ENCODE measurements at places on chromosomes 16 and 17.

- peak; percentile 41 for DNase-seq
Observed at GRCh38 chr16:68528686-68529379, 10.3 kb upstream of the ZFP90 start.

DNA sequence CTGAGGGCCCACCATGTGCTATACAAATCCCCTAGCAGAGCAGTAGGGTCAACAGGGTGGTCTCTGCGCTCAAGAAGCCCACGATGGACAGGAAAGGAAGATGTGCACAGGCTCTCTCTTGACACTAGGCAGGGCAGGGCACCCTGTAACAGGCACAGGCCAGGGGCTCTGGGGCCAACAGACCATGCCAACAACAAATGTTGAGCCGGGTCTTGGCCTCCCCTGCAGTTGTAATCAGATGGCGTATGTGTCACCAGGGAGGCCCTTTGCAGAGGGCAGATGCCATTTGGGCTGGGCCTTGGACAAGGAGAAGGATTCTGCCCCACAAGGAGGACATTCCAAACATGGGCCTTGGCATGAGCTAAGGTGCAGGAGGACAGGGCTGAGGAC is 5.3 kb downstream of the TRPV1 start:
- DNase-seq = no peak

DNA sequence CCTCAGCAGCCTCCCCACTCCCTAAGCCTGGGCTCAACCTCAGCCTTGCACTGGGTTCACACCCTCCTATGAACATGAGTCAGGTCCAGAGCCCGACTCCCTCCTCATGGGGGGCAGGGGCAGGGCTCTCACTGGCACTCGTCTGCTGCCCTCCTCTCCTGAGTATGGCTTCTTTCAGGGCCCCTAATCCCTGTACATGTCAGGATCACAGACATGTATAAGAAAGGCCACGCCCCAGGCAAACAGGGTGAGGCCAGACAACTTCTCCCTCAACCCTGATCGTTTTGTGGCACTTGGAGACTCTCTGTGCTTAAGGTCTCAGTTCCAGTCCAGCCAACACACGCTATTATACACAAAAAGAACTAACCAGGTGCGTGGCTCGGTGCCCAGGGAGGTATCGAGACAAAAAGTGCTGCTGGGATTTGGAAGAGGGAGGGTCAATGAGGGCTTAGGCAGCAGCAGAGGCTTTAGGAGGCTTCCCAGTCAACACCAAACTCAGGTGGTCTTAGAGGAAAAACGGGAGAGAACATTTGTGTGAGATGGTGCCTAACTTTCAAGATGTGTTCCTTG is 45.2 kb downstream of the CMTM3 start:
- DNase-seq = no peak

- no peak for DNase-seq
Observed at GRCh38 chr17:78764871-78765270, 17.2 kb downstream of the CYTH1 start.

GRCh38 chr16:67393111-67393787 is at the start of gene TPPP3:
TPPP3 (minus strand) TSS chr16:67393498; CDS start chr16:67391111, 2,387 bp downstream.
- DNase-seq = peak; percentile 61

DNA sequence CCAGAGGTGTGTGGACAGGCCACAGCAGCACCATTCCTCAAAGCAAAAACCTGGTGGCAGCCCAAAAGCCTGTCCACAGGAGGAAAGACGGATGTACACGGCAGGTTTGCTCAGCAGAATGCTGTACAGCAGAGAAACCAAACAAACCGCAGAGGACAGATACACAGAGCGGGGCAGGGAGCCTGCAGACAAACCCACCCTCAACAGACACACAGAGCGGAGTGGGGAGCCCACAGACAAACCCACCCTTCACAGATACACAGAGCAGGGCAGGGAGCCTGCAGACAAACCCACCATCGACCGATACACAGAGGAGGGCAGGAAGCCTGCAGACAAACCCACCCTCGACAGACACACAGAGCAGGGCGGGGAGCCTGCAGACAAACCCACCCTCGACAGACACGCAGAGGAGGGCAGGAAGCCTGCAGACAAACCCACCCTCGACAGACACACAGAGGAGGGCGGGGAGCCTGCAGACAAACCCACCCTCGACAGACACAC is 53.0 kb upstream of the METRNL start:
- DNase-seq = no peak

DNA sequence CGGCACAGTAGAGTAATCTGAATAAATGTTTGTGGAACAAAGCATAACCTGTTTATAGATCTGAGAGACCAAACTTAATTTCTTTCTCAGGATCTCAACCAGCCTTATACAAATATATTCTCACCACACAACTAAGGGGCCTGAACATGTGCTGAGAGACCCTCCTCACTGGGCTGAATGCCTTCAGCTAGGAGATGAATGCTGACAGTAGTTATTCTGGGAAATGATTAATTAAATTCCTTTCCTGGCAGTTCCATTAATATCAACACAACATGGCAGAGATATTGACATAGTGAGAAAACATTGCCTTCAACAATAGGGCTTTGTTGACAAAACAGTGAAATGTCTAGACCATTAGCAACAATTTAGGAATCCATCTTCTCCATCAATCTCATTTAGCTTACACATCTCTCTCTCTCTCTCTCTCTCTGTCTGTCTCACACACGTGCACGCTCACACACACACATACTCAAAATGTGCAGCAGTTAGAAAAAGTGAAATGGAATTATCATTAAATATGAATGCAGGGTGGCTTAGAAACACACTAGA is 780.8 kb upstream of the CDH8 start:
- no peak for DNase-seq

GRCh38 chr17:66747578-66748275 is 87.2 kb upstream of the CACNG5 start:
- DNase-seq = no peak

DNA sequence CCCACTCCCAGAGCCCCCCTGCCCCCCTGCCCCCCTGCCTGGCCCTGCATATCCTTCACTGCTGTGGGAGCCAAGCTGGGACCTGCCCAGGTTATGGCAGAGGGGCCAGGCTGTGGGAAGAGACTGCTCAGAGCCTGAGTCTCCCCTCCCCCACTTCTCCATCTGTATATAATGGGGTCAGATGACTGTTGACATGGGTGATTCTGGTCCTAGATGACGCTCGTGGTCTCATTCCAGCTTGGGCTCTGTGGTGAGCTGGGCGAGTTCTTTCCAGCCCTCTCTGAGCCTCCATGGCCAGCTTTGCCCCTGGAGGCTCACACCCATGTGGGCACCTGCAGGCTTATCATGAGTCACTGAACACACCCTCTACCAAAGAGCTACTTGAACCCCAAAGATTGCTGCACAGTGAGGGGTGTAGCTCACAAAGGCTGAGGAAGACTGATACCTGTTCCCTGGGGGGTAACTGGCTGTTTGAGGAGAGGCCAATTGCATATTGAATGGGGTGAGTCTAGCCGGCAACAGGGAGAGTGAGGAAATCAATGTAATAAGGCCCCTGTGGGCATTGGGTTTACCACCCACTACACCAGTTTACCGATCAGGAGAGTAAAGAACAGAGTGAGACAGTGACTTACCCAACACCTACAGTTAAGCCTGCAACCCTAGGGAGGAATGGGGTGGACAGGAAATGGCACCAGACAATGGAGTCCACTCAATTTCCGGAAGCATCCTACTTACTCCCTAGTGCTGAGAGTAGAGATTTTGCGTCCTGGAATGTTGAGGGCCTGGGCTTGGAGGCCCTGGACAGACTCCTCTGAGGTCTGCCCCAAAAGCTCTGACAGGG is 4.2 kb upstream of the SREBF1 start:
- DNase-seq = no peak

DNA sequence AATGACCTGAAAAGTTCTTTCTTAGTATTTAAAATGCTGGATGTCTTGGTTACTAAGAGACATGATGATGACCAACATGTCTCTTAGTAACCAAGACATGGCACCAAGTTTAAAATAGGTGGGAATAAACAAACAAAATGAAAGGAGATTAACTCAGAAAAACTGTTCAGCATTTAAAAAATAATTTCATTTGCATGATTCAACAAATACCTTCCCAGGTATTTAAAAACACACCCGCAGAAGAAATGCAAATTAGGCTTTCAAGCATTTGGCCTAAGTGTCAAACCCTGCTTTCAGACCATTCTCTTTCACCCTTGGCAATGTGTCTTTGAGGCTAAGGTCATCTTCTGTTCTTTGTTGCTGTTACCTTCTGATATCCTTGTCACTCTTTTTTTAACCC is 91.4 kb upstream of the CORO6 start:
- no peak for DNase-seq

DNA sequence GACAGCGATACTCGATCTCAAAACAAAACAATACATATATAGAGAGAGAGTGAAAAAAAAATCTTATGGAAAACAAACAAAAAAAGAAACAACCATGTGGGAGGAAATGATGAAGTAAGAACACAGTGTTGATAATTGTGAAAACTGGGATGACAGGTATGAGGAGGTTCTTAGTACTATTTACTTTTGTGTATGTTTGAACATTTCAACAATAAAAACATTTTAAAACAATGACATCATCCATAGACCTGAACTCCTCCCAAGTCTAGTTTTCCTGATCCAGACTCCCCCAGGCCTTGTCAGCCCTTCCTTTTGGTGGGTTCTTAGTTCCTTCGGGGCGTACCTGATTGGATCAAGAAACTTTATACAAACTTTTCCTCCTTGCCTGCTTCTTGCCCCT is 51.7 kb downstream of the CCDC42 start:
- DNase-seq = no peak

DNA sequence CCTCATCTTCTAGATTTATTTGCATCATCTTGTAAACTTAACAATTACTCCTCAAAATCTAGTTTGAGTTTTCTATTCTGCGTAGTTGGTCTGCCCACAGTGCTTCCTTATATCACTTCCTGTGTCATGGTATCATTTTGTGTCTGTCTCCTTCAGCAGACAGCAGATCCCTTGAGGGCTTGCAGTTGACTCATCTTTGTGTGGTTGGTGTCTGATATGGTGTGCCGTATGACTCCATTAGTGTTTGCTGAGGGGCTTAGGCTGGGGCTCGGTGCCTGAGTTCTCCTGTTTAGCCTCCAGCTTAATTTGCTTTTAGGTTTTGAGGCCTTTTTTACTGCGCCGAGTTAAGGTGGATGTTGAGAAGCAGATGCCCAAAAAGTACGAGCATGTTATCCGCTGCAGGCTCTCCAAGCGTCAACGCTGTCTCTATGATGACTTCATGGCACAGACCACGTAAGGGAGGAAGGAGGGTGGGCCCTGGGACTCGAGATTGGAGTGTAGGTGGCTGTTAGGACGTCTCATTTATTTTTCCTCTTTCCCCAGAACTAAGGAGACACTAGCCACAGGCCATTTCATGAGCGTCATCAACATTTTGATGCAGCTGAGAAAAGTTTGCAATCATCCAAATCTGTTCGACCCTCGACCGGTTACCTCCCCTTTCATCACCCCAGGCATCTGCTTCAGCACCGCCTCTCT is 16.9 kb downstream of the SRCAP start:
- DNase-seq = no peak

GRCh38 chr17:63848834-63849689 is 6.6 kb upstream of the SMARCD2 start:
- peak; percentile 90 for DNase-seq

- DNase-seq = no peak
Observed at GRCh38 chr16:20382202-20382948, 22.2 kb downstream of the PDILT start.

DNA sequence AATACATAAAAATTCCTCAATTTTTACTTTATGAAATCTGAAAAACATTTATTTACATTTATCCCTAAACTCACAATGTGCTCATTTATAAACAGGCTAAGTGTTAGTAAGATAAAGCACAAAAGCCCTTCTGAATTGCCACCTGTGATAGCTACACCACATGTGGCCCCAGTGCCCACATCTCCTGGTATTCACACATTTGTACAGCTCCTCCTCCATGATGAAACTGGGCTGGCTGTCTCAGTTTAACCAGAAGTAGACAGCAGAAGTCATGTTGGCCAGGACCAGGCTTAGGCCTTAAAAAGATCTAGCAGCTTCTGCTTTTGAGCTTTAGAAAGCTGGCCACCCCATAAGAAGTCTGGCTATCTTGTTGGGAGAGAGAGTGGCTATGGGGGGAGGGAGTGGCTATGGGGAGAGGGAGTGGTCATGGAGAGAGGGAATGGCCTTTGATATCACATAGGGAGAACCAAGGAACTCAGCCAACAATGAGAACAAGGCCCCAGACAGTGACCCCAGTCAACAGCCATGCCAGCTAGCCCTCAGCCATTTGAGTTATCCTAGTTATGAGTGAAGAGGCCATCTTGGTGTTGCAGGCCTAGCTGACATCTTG is 47.4 kb downstream of the CEP95 start:
- DNase-seq = no peak

DNA sequence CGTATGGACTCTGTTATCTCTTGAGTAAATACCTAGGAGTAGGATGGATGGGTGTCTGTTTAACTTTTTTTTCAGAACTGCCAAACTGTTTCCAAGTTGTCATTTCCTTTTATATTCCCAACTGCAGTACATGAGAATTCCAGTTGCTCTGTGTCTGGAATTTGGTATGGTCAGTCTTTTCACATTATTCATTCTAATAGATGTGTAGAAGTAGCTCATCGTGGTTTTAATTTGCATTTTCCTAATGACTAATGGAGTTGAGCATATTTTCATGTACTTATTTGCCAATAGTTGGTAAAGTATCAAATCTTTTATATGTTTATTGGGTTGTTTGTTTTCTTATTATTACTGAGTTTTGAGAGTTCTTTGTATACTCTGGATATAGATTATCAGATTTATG is 27.0 kb downstream of the MRTFB start:
- DNase-seq = no peak

DNA sequence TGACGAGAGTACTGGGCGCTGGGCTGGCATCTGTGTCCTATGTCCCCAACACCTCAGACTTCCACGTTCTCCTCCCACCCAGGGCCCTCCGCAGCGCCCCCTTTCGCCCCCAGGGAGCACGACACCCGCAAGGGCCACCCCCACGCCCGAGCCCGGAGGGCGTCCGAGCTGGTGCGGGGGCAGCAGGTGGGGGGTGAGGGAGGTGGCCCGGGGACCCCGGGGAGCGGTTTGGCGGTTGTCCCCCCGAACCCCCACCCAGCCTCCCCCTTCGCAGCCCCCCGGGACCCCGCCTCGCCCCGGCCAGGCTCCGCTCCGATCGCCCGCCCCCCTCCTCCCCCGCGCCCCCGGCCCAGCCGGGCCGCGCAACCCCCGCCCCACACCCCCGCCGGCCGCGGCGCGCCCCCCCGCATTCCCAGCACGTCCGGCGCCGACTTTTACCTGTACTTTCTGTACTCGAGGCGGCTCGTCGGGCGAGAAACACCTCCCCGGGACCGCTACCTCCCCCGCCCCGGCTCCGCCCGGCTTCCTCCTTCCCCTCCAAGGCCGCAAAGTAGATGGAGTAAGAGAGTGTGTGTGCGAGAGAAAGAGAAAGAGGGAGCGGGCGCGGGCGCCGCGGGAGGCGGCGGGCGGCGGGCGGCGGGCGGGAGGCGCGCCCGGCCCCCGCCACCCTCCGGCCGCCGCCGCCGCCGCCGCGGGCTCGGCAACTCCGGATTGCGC is 901 bp downstream of the CDYL2 start:
- no peak for DNase-seq

DNA sequence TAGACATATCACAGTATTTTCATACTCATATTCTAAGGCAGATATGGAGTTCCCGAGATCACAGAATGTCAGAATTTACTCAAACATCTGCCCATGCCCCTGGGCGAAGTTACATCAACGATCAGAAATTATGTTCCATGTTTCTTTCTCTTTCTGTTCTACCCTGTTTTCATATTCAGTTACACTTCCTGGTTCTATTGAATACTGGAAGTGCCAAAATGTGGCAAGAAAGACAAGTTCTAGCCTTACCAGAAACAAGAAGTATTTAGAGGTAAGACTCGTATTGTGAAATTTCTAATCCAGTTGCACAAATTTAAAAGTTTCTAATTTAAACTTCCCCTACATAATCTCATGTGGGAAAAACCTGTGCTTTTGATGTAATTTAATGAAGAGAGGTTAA is 36.1 kb downstream of the KCNJ2 start:
- no peak for DNase-seq

- no peak for DNase-seq
Observed at GRCh38 chr17:70157151-70157550, 12.2 kb upstream of the KCNJ2 start.

Measured in nucleus accumbens (tissue), 56 donors.